ENCODE measurements at places on chromosomes 6 and 20.

DNA sequence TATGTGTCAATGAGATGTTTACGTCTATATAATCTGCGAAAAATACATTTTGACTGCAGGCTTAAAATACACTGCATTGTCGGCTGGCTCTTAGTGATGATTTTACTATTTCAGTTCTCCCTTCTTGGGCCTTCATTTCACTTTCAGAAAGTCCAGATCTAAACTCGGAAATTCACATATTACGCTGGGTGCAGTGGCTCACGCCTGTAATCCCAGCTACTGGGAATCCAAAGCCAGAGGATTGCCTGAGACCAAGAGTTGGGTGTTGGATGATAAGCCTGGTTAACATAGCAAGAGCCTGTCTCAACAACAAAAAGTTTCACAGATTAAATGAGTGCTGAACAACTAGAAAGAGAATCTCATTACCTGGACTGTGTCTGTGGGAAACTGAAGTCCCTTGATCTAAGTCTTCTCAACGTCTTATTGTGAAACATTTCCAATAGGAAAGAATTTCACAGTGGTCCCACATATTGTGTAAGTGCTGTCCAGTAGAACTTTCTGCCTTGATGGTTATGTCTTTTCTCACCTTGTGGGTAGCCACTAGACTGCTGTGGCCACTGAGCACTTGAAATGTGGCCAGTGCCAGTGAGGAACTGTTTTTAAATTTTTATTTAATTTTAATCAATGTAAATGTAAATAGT is 1.9 kb downstream of the GINM1 start:
- DNase-seq = no peak

DNA sequence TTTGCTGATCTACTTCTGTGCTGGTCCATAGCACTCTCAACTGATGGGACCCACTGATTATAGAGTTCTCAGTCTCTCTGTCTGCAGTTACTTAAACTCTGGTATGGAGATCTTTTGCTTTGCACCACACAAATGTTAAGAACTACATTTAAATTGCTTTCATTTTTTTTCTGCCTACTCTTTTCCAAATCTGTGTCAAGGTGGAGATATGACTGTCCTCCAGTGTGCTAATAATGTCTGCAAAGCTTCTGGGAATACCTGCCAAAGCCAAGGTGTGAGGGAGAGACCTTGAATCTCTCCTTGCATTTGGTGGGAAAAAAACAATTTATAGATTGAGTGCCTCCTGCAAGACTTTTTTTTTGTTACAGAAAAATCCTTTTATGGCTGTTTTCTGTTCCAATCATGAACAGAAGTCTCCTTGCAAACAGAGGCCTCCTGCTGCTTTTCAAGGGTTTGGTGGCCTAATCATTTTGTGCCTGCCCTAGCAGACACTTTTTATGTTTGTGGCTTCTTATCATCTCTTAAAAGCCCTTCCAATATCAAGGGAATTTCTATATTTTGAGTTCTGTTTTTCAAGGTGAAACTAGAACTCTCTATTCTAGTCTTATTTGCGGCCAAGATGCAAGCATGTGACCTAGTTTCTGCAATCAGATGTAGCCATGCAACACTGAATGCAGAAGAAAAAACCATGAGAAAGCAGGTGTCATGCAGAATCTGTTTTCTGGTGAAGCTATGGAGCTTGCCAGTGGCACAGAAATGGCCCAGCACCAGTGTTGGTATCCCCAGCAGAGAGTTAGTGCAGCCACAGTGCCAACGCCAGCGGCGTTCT is 23.2 kb upstream of the AKIRIN2 start:
- no peak for DNase-seq

GRCh38 chr6:116596815-116597214 is 19.5 kb upstream of the RSPH4A start:
- no peak for DNase-seq

DNA sequence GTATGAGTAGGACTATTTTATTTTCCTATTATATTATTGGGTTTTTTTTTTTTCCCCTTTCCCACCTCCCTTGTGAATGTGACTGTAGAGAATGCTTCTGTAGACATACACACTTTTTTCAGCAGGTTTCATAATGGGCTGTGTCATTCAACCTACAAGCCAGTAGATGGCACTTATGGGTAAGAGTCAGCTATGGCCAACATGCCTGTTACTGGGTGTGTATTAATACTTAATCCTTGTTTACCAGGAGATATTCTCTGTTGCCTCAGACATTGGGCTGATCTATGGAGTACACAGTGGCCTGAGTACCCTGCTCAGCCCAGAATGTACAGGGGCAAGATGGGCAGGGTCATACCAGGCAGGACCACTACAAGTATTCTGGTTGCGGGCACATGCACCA is 382.5 kb downstream of the EPHA7 start:
- DNase-seq = no peak

DNA sequence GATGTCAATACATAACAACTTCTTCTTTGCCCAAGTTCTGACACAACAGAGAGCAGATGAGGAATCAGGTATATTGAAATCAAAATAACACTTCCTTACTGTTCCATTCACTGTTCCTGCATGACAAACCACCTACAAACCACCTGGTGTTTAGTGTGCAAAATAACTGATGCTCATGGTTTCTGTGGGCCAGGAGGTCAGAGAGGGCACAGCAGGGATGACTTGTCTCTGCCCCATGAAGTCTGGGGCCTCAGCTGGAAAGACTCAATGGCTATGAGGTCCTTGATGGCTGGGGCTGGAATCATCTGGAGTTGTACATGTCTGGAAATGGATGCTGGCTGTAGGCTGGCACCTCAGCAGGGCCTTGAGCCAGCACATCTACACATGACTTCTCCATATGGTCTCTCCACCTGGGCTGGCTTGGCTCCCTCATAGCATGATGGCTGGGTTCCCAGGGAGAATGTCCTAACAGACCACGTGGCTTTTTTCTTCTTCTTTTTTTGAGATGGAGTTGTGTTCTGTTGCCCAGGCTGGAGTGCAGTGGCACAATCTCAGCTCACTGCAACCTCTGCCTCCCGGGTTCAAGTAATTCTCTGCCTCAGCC is 7.4 kb upstream of the COX4I2 start:
- no peak for DNase-seq

- no peak for DNase-seq
Measured at GRCh38 chr6:62338477-62338876, 52.5 kb upstream of the KHDRBS2 start.

GRCh38 chr6:31615748-31616147 is 714 bp downstream of the AIF1 start:
- no peak for DNase-seq

DNA sequence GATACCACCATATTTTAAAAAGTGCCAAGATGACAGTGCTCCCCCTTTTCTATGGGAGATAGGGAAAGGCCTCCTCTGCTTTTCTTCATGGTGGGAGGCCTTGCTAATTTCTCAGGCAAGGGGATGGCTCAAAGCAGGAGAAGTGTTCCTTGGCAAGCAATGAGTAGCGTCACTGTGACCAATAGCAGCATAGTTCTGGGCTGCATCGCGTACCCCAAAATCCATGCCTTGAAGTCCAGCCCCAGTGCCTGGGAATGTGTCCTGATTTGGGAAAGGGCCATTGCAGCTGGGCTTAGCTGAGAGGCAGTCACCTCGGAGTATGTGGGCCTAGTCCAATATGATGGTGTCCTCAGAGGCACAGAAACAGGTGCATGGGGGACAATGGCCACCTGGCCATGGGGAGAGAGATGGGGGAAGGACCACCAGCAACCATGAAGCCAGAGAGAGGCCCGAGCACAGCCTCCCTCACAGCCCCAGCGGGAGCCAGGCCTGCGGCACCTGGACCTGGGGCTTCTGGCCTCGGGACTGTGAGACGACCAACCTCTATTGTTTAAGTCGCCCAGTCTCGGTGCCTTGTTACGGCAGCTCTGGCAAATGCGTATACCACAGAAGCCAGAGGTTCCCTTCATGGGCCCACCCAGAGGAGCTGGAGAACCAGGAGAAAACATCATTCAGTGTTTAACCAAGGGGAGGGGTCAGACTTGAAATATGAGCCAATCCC is 153.1 kb upstream of the RPS6KA2 start:
- no peak for DNase-seq

GRCh38 chr6:133973109-133973971 is 20.3 kb downstream of the TBPL1 start:
- no peak for DNase-seq

- DNase-seq = peak; percentile 29
Measured at GRCh38 chr6:52576392-52577021, 353 bp downstream of the TRAM2 start.

DNA sequence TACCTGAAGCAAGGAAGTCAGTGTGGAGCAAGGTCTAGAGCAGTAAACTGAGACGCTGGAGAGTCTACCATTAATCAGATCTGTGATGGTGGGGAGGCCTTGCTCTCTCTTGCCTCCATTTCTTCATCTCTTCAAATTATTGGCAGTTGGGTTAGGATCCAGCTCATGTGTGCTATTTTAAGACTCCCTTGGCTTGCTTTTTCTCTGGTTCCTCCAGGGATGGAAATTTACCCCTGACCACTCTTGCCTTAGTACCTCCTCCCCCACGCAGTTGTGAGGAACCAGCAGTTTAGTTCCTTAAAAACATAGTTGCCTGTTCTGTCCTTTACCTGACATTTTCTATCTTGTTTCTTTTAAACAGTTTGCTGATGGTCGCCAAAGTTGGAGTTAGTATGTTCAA is 7.4 kb downstream of the TMEM14C start:
- DNase-seq = no peak

GRCh38 chr6:3277251-3277650 is 18.5 kb downstream of the PSMG4 start:
- no peak for DNase-seq

GRCh38 chr6:116577486-116577885 is 6.2 kb downstream of the RWDD1 start:
- no peak for DNase-seq

GRCh38 chr6:14470671-14471070 is 353.1 kb downstream of the CD83 start:
- no peak for DNase-seq

GRCh38 chr6:13013681-13014503 is 297.3 kb downstream of the PHACTR1 start:
- DNase-seq = no peak

- no peak for DNase-seq
Measured at GRCh38 chr6:42441697-42442081, 10.0 kb downstream of the TRERF1 start.

DNA sequence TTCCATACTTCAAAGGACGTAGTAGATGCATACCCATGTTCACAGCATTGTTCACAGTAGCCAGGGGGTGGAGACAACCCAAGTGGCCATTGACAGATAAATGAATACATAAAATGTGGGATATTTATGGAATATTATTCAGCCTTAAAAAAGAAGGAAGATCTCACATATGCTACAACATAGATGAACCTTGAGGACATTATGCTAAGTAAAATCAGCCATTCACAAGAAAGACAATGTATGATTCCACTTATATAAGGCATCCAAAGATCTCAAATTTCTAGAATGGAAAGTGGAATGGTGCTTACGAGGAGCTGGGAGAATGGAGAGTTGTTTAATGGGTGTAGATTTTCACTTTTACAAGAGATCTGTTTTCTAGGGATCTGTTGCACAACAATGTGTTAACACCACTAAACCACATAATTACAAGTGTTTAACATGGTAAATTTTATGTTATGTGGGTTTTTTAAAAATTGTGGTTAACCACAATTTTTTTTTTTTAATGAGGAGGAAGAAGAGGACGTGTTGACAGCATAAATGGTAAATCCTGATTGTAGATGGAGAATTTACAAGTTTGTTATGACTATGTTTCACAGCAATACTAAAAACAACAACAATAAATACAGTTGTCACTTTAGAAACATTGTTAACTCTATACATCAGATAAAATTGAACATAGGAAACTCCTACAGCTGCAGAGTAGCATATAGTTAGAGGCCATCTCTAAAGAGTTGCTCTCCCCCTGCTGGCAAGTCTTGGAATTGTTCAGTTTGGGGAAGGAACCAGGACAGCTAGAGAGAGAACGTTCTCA is 41.6 kb downstream of the CCN2 start:
- DNase-seq = peak; percentile 20

GRCh38 chr20:48040491-48040890 is 255.2 kb upstream of the SULF2 start:
- DNase-seq = no peak

GRCh38 chr6:29708432-29709179 is 14.6 kb upstream of the HLA-F start:
- peak; percentile 23 for DNase-seq

DNA sequence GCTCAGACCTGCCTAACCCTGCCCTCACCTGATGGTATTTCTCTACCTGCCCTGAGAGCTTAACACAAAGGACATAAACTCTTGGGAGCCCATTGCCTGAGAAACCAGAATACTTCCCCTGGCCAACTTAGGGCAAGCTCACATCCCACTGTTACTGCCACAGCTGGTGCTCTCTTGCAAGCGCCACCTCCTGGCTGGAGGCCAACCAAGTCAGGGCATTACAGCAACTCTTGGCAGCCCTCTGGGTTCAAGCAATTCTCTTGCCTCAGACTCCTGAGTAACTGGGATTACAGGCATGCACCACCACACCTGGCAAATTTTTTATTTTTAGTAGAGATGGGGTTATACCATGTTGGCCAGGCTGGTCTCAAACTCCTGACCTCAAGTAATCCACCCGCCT is 70.1 kb downstream of the HECA start:
- DNase-seq = no peak

DNA sequence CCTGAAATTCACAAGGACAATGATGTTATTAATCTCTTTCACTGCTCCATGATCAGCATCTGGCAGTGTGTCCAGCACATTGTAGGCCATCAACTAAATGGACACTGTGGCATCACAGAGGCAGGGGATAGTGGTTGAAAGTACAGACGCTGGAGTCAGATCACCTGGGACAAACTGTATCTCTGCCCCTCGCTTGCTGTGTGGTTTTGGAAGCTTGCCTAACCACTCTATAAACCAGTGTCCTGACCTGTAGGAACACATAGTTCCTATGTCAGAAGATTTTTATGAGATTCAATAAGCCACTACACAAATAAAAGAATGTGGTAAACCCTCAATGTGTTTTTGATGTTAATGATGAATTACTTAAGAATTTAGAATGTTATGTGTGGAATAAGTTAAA is 219.3 kb upstream of the RNF217 start:
- DNase-seq = no peak

- no peak for DNase-seq
Measured at GRCh38 chr6:36946526-36946925, 8.0 kb upstream of the PI16 start.

GRCh38 chr6:142293121-142293520 is 8.7 kb upstream of the ADGRG6 start:
- no peak for DNase-seq

DNA sequence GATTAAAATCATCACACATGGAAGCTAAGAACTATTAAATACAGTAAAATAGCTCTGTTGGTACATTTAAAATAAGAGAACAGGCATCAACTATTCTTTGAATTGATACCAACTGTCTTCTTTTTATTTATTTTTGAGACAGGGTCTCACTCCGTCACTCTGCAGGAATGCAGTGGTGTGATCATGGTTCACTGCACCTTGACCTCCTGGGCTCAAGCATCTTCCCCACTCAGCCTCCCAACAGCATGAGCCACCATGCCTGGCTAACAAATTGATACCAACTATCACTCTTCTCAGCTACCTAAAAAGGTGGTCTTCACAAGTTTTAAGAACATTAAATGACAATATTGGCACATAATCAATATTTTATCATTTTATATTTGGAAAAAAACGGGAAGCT is 7.8 kb upstream of the PNISR start:
- no peak for DNase-seq

Data from activated CD4-positive, CD25-positive, alpha-beta regulatory T cell (primary cell).